ENCODE measurements at places on chromosomes 11 and 22.

GRCh38 chr11:122186439-122187080 is 70.5 kb upstream of the BLID start:
- ATAC-seq: no peak

GRCh38 chr11:74030723-74031676 is 22.1 kb upstream of the UCP3 start:
- ATAC-seq: peak; percentile 90

DNA sequence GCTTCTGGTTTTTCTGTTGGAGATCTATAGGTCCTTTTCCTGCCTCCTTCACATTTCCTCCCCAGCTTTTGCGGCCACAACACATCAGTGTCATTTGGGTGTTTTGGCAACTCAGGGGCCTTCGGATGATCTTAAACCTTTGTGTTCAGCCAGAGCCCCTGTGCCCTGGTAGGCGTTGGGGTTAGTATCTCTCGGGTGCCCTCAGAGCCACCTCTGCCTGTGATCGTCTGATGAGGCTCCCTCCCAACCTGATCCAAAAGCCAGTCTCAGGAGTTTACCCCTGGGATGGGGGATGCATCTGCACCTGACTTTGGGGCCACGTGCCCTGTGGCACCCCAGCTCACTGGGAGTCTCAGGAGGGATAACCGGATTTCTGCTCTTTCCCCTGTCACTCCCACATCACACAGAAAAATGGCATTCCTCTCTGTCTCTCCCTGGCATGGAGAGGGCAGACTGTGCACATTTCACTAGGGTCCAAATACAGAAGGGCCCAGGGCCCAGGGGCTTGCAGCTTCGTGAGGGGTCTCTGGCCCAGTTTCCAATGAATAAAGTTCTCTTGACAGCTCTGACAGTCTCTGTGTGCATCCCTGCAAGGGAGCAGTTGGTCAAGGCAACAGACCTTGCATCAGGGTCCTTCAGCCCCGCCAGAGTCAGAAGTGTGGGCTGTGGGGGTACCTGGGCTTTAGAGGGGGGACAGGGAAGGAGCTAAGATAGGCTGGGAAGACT is 2.6 kb downstream of the RNF26 start:
- ATAC-seq: no peak

- no peak for ATAC-seq
These were observed 131.7 kb downstream of the TBC1D22A start for GRCh38 chr22:46894081-46894671.

DNA sequence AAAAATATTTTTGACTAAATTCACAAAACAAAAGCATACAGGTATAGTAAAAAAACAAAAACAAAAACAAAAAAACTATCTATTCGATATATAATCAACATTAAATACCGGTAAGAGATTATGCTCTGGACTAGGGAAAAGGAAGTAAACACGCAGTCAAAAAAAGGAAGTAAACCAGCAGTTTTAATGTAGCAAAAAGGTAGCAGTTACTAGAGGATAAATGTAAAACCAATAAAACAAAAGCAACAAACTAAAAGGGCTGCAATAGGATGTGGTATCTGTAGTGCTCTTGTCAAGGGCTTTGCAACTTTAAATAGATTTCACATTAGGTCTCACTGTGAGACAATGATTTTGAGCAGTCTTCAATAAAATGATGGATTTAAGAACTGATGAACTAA is 2.4 kb downstream of the TRIM22 start:
- ATAC-seq: no peak

DNA sequence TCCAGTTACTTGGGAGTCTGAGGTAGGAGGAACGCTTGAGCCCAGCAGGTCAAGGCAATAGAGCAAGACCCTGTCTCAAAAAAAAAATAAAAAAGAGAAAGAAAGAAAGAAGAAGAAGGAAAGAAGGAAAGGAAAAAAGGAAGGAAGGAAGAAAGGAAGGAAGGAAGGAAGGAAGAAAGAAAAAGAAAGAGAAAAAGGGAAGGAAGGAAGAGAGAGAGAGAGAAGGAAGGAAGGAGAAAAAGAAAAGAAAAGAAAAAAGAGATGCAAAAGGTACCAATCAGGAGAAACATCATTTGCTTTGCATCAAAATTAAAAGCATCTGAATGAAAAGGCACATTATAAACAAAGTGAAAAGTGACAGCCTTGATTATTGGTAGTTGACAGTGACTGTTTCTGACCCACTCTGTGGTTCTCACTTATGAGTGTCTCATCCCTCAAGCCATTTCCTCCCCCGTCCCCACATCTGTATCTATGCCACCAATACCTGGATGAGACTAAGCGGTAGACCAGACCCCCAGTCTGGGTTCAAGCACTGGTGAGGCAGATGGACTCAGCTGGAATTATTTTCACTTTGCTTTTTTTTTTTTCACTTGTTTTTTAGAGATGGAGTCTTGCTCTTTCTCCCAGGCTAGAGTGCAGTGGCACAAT is 33.0 kb upstream of the XBP1 start:
- ATAC-seq: no peak

DNA sequence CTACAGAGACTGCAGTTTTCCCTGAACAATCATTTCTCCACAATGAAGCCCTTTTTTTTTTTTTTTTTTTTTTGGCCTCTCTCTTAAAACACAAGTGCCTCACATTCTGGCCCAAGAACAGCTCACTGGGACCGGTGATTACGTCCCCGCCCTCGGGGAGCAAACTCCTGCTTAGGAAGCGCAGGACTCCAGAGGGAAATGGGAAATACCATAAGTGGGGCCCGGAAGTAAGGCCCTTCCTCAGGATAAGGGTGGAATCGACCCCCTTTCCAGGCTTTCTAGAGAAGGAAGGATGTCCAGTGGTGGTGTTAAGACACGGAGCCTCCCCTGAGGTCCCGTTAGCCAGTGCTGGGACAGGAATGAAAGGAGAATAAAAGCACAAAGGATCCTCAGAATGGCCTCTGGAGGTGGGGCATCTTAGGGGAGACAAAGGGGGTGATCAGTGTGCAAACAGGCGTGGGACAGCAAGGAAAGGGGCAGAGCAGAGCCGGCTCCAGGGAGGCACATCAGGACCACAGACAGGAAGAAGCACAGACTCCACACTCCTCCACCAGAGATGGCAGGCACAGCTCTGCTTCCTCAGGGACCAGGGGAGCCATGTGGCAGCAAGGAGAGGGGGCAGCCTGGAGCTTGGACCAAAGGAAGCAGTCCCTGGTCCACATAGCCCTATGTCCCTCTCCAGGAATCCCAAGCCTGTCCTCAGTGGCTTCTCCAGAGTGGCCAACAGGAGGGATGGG is 61.3 kb downstream of the CHST1 start:
- no peak for ATAC-seq

GRCh38 chr11:119907878-119908572 is 179.0 kb upstream of the NECTIN1 start:
- no peak for ATAC-seq

GRCh38 chr22:25008666-25009065 is 56.1 kb downstream of the KIAA1671 start:
- ATAC-seq: no peak

- no peak for ATAC-seq
These were observed 14.9 kb downstream of the VSIG10L2 start for GRCh38 chr11:125960771-125961170.

DNA sequence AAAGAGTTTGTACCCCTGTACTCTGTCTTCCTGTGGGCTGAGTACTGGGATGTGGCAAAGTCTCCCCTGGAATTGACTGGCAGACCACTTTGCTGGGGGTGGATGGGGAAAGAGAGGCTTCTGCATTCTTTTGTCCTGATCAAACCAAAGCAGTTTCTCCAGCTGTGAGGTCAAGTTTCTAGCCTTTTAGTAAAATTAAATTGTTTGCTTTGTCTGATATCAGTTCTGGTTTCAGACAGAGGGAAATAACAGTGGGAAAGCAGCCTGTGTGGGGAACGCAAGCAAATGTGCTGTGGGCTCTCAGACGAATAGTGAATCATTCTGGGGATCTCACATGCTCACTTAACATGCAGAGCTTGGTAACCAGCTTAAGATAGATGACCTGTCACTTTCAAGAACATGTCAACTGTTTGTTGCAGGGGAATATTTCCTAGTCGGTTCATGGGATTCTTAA is 151.6 kb downstream of the FAT3 start:
- ATAC-seq: no peak

DNA sequence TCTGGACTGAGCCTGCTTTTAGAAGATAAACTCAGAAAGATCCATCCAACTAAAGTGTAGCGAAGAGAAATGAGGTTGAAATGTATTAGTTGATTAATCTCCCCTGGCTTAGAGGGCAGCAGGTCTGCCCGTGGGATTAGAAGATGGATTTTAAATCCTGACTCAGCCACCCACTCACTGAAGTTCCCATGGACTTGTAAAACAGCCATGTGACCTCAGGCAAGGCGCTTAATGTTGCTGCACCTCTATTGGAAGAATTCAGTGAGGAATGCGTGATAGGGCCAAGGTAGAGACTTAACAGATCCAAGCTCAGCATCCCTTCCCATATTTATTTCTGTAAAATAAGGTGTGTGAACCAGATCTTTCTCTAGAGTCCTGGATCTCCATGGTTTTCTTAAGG is 45.1 kb upstream of the ELF5 start:
- no peak for ATAC-seq

GRCh38 chr22:43642319-43643206 is 169.5 kb downstream of the EFCAB6 start:
- ATAC-seq: no peak

GRCh38 chr11:1728301-1728700 is 22.1 kb downstream of the IFITM10 start:
- ATAC-seq: no peak

GRCh38 chr11:121352251-121352891 is 59.8 kb downstream of the SC5D start:
- no peak for ATAC-seq

DNA sequence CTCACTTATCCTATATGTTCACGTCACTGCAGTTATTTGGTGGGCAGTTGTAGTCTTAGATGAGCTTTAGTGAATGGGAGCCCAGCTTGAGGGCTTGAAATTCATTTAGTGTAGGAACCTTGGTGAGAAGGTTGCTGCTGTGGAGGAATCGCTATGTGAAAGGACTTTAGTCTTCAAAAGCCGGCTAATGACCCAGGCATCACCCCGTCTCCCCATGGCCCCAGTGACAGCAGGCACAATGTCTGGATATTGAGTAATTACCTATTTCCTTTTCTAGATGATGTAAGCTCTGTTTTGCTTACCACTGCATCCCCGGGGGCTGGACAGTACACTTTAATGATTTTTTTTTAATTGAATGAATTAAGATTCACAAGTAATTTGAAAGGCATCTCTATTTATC is 283.2 kb downstream of the ST3GAL4 start:
- no peak for ATAC-seq

DNA sequence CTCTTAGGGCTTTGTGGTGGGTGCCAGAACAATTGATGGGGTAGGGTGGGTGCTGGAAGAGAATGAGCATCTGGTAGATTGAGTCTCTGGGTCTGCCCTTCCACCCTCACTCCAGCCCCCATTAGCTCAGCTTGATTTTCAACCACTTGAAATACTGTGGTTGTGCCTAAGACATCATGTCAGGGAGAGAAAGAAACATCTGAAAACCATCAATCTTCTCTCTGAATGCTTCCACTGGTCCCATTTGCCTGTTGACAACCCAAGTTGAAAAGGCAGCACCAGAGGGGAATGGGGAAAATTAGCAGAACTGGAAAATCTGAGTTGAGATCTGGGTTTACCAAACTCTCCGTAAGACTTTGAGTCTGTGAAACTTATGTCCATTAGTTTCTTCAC is 26.1 kb downstream of the CD44 start:
- ATAC-seq: no peak

- ATAC-seq: no peak
These were observed 267.2 kb upstream of the MTNR1B start for GRCh38 chr11:92702037-92702804.

- ATAC-seq: peak; percentile 21
These were observed 25.0 kb downstream of the MTMR3 start for GRCh38 chr22:29907753-29908515.

GRCh38 chr11:132402071-132402684 is 1031.8 kb downstream of the NTM start:
- ATAC-seq: peak; percentile 59

DNA sequence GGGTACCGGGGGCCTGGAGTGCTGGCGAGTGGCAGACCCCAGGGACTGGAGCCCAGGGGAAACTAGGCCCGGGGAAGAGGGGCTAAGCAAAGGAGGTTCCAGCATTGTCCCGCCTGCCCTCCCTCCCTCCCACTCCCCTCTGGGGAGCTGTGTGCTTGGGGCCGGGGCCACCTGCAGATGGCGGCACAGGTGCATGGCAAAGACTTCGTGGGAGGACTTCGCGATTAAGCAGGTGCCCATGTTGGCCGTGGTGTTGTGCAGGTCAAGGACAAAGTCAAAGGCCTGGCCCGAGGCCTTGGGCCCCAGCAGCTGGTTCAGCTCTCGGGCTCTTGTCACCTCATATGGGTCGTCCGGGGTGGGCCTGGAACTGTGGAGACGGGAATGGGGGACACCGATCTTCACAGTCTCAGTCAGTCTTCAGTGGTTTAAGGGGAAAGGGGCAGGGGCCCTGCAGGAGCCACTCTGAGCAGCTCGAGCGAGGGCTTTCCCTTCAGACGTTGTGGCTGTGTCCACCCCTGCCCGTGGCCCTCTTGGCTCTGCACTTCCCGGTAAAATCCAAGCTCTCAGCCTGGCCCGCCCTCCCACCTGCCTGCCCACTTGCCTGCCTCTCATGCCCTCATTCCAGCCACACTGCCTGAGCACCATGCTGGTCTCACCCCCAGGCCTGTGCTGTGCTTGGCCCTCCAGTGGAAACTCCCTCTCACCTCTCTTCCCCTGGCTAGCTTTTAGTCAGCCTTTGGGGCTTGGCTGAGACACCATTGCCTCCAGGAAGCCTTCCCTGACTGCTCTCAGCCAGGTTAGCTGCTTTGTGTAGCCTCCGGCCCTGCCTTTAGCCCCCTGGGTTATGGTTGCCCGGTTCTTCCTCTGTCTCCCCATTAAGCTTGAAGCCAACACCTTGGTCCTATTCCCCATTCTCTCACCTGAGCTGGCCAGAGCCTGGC is 4.7 kb downstream of the ACY3 start:
- ATAC-seq: no peak

GRCh38 chr11:61540528-61540927 is 32.0 kb downstream of the LRRC10B start:
- no peak for ATAC-seq

- ATAC-seq: no peak
These were observed 78.8 kb downstream of the LINC01488 start for GRCh38 chr11:69560141-69560790.

DNA sequence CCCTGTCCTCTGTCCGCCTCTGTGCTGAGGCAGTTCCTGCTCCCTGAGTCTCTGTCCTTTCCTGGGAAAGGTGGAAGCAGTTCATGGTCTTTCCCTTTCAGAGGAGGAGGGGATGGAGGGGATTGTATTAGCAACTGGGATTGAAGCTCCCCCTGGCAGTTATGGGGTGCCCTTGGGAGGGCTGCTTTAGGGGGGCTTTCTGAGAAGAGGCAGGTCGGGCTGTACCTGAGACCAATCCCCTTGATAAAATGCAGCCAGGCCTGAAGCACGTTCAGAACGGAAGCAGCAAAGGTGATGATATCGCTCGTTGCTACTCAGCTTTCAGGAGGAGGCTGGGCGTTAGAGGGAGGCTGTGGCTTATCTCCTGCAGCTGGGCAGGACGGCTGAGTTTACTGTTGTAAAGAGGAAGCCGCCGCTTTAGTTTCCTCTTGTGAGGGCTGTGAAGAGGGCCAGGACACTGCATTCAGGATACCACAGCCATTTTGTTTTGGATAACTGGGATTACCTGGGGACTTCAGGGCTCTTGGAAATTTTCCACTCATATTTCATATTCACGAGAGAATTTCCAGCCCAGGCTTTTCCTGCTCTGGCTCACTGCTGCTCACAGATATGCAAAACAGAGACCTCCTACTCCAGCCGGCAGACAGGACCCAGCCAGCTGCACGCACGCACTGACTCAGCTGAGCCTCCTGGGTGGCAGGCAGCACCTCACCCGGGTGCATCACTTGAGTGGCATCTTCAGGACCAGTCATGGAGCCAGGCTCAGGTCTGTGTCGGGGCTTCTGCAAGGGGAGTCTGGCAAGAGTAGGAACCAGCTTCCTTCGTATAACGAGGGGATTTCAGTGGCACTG is 798 bp downstream of the AMPD3 start:
- peak; percentile 85 for ATAC-seq

Data from activated CD4-positive, CD25-positive, alpha-beta regulatory T cell treated with anti-CD3 and anti-CD28 coated beads, Interleukin-2, amount 50 U/mL, for 24 hours (primary cell).